Brain pericyte (primary cell): ENCODE measurements at places on chromosomes 4 and X.

DNA sequence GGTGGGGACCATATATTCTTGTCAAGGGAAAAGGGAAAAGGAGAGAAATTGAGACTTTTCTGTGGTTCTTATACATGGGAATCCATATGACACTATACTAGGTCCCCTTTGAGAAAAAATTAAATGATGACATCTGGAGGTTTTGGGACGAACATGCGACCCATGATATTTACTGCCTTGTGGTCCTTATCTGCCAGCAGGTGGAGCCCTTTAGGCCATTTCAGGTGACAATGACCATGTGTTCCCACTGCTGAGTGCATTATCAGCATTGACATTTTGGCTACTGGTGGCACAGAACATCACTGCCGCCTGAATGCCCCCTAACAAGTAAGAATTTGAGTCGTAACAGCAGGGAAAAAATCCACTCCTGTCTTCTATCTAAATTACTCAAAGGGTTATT is 843.4 kb downstream of the FSTL5 start:
- no peak for DNase-seq

GRCh38 chrX:130623518-130623917 is 221.7 kb downstream of the RBMX2 start:
- DNase-seq = no peak

DNA sequence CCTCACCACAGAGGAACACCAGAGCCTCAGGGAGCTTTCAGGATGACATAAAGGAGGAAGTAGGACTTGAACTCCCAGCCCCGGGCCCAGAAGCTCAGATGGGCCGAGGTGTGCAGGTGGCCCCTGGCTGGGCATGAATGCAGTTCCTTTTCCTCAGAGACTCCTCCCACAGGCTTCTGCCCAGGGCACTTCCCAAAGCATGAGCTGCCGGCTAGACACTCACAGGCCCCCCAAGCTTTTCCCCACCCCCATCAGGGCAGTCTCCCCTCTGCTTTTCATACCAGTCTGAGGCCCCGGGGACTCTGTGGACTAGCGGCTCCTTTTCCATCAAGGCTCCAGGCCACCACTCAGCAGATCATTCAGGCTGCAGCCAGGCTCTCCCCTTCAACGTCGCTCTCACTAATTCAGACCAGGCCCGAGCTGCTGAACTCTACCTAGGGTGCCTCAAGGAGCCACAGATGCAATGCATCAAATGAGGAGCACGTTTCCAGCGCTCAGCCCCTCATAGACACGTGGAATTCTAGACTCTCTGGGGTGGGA is 36.9 kb downstream of the HMX1 start:
- DNase-seq = no peak

GRCh38 chr4:108272561-108272960 is 103.8 kb upstream of the LEF1 start:
- no peak for DNase-seq
